ENCODE measurements at places on chromosomes 3 and 15. TPM values are rescaled to one million over a fixed set of nuclear protein-coding genes. Genes with fewer than 3 reads are reported as not detected.

Gene B3GALNT1
- total RNA-seq = 8.0 TPM

Gene GOLGA8N
- 6.9 TPM for total RNA-seq

Gene KLHL25
- 4.5 TPM for total RNA-seq

- DNase-seq = no peak
Observed at GRCh38 chr3:189631409-189631808, 220 bp downstream of the TP63 start.

- no peak for DNase-seq
Observed at GRCh38 chr15:95078003-95078402, 846.6 kb downstream of the MCTP2 start.

- DNase-seq = no peak
Observed at GRCh38 chr15:34353627-34354026, 10.5 kb downstream of the NUTM1 start.

GRCh38 chr3:142210144-142210543, 15.2 kb downstream of the GK5 start:
- no peak for DNase-seq

DNA sequence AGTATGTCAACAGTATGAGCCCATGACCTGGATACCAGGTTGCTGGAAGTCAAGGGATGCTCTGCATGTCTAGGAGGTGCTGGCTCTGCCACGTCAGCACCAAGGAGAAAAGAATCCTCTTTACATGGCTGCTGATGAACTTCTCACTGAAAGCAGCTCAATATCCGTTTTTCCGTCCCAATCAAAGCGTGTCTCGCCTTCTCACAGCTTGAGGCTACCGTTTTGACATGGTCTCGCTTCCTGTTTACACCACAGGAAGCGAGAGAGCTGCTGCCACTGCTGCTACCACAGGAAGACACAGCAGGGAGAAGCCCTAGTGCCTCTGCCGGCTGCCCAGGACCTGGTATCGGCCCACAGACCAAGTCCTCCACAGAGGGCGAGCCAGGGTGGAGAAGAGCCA, 27.3 kb downstream of the STARD5 start:
- DNase-seq = no peak

GRCh38 chr15:61097043-61097442, 132.1 kb downstream of the RORA start:
- DNase-seq = no peak

DNA sequence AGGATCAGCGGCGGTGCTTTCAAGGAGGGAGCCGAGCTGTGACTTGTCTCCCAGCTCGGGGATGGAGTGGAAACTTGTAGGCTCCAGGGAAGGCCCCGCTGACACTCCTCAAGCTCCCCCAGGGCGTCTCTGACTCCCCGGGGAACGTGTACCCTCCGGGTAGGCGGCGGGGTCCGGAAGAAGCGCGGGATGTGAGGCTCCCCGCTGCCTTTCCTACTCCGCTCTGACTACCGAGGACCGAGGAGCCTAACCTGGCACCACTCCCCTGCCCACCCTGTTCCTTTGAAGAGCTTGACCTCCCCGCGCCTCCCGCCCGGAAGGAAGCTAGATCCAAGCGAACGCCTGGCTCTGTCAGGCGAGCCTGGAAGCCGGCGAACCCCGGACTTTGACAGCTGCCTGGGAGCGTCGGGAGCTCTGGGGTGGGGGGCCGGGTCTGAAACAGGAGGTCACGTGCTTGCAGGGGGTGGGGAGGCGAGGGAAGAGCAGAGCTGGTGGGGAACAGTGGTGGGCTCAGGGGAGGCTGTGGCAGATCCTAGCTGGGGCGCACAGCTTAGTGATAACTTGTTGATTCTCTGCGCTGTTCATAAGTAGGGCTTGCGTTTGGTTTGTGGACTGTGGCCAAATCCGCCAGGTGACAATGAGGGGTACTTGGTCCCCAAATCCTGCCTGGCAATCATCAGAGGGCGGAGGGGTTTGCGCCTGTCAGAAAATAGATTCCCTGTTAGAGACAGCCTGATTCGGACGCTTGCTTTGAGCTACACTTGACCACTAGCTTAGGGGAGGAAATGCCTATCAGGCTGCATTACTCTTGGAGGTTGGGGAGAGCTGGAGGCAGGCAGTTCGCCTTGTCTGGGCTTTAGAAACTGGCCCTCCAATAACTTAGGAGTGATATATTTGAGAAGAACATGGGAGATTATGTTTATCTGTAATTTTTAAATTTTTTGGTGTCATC, 1.2 kb downstream of the CLSTN2 start:
- DNase-seq = peak; percentile 18
